Progenitor cell of endocrine pancreas (in vitro differentiated cells): ENCODE measurements at places on chromosomes 2 and 18. TPM values are rescaled to one million over a fixed set of nuclear protein-coding genes. Genes with fewer than 3 reads are reported as not detected.

GRCh38 chr18:29874519-29875098, 1167.9 kb downstream of the DSC3 start:
- no peaks in the 10 kb centered on the region for H3K27me3 ChIP-seq
- DNase-seq: peak; percentile 29
- H3K27ac ChIP-seq: no peak overlapping the region
- H3K4me1 ChIP-seq: no peaks in the 10 kb centered on the region
- no peaks in the 10 kb centered on the region for H3K36me3 ChIP-seq

The OR6B2 gene
- total RNA-seq: not detected in 2 replicates

GRCh38 chr18:30175061-30175574, 867.4 kb downstream of the DSC3 start:
- H3K4me1 ChIP-seq: no peaks in the 10 kb centered on the region
- H3K4me3 ChIP-seq: no peak overlapping the region
- DNase-seq: no peak
- no peaks in the 10 kb centered on the region for H3K36me3 ChIP-seq
- no peak overlapping the region for H3K27ac ChIP-seq

The SERPINB12 gene
- total RNA-seq: not detected in 2 replicates

DNA sequence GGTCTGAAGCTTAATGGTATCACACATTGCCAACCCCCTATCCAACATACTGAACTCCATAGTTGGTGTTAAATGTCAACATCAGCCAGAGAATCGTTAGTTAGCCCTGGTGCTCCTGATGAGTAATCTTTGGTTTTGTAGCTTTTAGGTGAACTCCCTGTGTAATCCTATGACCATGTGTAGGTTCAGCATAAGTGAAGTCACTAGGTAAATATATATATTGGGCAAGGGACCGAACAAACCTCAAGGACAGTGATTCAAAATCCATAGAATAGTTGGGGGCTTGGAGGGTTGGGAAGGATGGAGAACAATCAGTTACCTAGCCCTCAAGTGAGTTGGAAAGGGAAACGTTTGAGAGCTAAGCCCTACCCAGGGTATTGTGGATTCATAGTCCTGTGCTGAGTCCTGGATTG, 16.0 kb upstream of the AP1S3 start:
- no peak overlapping the region for H3K27ac ChIP-seq
- DNase-seq: no peak
- H3K4me1 ChIP-seq: peaks cover 7% of the 10 kb centered on the region
- H3K27me3 ChIP-seq: no peaks in the 10 kb centered on the region
- peaks cover 22% of the 10 kb centered on the region for H3K36me3 ChIP-seq
- H3K4me3 ChIP-seq: no peak overlapping the region

GRCh38 chr2:13650586-13651180, 933.9 kb downstream of the TRIB2 start:
- no peak overlapping the region for H3K27ac ChIP-seq
- no peaks in the 10 kb centered on the region for H3K27me3 ChIP-seq
- H3K4me1 ChIP-seq: no peaks in the 10 kb centered on the region
- H3K4me3 ChIP-seq: no peak overlapping the region
- DNase-seq: no peak
- H3K36me3 ChIP-seq: no peaks in the 10 kb centered on the region

The SERPINB4 gene
- total RNA-seq: not detected in 2 replicates

GRCh38 chr2:69926849-69927515, 12.1 kb downstream of the MXD1 start:
- H3K27ac ChIP-seq: no peak overlapping the region
- no peaks in the 10 kb centered on the region for H3K27me3 ChIP-seq
- DNase-seq: no peak
- H3K4me3 ChIP-seq: no peak overlapping the region
- H3K4me1 ChIP-seq: no peaks in the 10 kb centered on the region
- peaks cover 2% of the 10 kb centered on the region for H3K36me3 ChIP-seq

DNA sequence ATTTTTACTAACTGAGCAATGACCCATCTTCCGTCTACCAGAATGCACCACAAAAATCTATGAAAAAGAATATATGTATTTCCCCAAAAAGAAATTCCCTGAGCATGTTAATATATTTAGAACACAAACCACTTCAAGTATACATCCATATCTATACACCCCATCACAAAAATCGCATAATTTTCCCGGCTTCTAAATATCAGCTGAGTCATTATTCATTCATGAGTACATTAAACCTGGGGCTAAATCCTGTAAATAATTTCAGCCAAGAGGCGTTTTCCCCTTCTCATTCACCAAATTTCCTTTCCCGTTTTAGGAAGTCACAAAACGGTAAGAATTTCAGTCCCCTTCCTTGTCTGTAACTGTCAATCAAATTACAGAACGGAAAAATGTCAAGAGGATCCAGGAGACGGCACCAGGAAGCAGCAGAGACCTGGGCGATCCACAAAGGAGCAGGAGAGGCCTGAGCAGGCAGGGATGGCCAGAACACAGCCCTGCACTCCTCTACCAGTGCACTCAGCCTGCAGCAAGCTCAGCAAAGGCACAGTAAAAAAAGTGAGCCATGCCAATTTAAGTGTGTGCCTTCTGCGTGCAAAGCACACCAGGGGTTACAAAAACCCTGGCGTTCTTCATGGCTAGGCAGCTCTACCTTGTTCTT, 300.7 kb downstream of the TCF4 start:
- no peaks in the 10 kb centered on the region for H3K4me1 ChIP-seq
- H3K27ac ChIP-seq: no peak overlapping the region
- DNase-seq: no peak
- no peak overlapping the region for H3K4me3 ChIP-seq
- no peaks in the 10 kb centered on the region for H3K36me3 ChIP-seq

GRCh38 chr2:121694398-121695170, 42.1 kb downstream of the NIFK start:
- no peak for DNase-seq
- H3K4me1 ChIP-seq: peaks cover 11% of the 10 kb centered on the region
- no peak overlapping the region for H3K27ac ChIP-seq
- H3K4me3 ChIP-seq: no peak overlapping the region
- H3K27me3 ChIP-seq: no peaks in the 10 kb centered on the region

GRCh38 chr2:240728827-240729226, 37.2 kb downstream of the AQP12A start:
- H3K4me1 ChIP-seq: no peaks in the 10 kb centered on the region
- H3K36me3 ChIP-seq: peaks cover 5% of the 10 kb centered on the region
- H3K27ac ChIP-seq: no peak overlapping the region
- no peak overlapping the region for H3K4me3 ChIP-seq
- H3K27me3 ChIP-seq: no peaks in the 10 kb centered on the region

DNA sequence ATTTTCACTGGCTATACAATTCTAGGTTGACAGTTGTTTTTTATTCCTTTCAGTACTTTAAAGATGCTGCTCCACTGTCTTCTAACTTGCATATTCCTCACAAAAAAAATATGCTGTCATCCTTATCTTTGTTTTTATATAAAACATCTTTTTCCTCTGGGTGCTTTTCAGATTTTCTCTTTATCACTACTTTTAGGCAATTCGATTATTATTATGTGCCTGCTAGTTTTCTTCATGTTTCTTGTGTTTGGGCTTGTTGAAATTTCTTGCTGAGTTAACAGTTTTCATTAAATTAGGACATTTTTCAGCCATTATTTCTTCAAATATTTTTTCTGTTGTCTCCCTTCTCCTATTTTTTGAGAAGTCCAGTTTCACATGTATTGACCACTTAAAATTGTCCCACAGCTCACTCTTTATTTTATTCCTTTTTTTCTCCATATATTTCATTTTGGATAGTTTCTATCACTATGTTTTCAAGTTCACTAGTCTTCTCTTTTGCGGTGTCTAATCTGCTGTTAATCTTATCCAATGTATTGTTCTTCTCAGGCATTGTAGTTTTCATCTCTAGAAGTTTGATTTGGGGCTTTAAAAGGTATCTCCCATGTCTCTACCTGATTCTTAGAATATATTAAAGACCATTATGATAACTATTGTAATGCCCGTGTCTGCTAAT, 205.1 kb upstream of the SIX3 start:
- H3K4me3 ChIP-seq: no peak overlapping the region
- H3K36me3 ChIP-seq: peaks cover 13% of the 10 kb centered on the region
- no peaks in the 10 kb centered on the region for H3K27me3 ChIP-seq
- no peak for DNase-seq

The ANKRD44 gene
- total RNA-seq: 4.0 and 6.0 TPM in 2 replicates

The IL36G gene
- not detected in 2 replicates for total RNA-seq

DNA sequence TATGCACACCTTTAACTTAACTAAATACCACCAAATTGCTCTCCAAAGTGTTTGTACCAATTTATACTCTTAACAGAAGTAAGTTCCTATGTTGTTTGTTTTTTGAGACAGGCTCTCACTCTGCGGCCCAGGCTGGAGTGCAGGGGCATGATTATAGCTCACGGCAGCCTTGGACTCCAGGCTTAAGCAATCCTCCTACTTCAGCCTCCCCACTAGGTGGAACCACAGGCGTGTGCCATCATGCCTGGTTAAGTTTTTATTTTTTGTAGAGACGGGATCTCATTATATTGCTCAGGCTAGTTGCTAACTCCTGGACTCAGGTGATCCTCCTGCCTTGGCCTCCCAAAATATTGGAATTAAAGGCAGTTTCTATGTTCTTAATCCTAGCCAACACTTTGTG, 13.1 kb upstream of the NAB1 start:
- no peaks in the 10 kb centered on the region for H3K36me3 ChIP-seq
- peaks cover 14% of the 10 kb centered on the region for H3K4me1 ChIP-seq
- H3K27ac ChIP-seq: no peak overlapping the region
- no peak overlapping the region for H3K4me3 ChIP-seq
- no peak for DNase-seq
- H3K27me3 ChIP-seq: no peaks in the 10 kb centered on the region

- no peaks in the 10 kb centered on the region for H3K4me1 ChIP-seq
- no peaks in the 10 kb centered on the region for H3K27me3 ChIP-seq
- H3K36me3 ChIP-seq: peaks cover 3% of the 10 kb centered on the region
- H3K4me3 ChIP-seq: no peak overlapping the region
- no peak for DNase-seq
- H3K27ac ChIP-seq: no peak overlapping the region
Measured at GRCh38 chr18:14914121-14914520, 166.1 kb downstream of the ANKRD30B start.

The AMER3 gene
- 6.4 and 7.0 TPM in 2 replicates for total RNA-seq

- H3K27ac ChIP-seq: no peak overlapping the region
- no peak for DNase-seq
- no peaks in the 10 kb centered on the region for H3K27me3 ChIP-seq
- no peak overlapping the region for H3K4me3 ChIP-seq
Measured at GRCh38 chr2:224518806-224519580, 66.2 kb downstream of the CUL3 start.
